Effector memory CD8-positive, alpha-beta T cell (primary cell): ENCODE measurements at places on chromosomes 4 and X.

GRCh38 chr4:2545321-2546013 is 9.0 kb downstream of the FAM193A start:
- no peak for DNase-seq

DNA sequence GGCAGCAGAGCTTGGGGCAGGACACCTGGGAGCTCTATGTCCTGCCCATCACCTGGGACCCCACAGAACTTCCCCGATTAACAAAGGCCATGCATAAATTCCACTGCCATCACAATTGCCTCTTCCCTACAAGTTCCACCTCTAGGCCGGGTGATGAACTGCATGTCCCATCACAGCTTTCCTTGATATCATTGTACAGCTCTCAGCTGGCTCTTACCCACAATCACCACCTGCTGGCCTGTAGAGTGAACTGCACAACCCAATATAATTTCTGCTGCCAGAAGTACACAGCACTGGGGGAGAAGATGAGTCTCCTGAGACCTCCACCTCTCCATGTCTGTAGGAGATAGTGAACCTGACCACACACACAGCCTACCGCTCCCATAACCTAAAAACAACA is 285.0 kb upstream of the AADAT start:
- no peak for DNase-seq

- no peak for DNase-seq
These were observed 40.3 kb upstream of the PITX2 start for GRCh38 chr4:110663206-110663605.

DNA sequence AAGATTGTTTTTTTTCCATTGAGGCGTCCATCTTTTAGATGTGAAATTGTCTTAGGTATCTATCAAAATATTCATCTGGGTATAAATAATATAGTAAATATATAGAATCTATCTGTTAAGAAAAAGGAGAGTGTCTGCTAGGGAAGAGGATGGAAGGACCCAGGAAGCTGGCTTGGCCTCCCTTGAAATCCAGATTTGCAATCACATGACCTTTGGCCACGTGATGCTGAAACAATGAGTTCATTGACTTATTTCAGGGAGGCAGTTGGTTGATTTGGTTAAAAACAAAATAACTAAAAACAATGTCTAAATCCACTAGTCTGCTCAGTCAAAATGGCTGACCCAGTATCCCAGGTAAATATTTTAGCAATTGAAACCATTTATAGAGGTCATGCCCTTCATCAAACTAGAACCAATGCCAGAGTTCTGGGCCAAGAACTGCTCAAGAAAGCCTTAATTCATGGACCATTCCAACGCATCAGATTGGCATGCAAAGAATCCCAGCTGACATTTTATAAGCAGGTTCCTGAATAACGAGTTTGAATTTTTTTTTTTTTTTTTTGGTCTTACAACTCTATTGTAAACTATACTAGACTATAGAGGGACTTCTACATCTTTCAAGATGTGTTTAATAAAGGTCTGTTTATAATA is 172.7 kb downstream of the MID1 start:
- no peak for DNase-seq

DNA sequence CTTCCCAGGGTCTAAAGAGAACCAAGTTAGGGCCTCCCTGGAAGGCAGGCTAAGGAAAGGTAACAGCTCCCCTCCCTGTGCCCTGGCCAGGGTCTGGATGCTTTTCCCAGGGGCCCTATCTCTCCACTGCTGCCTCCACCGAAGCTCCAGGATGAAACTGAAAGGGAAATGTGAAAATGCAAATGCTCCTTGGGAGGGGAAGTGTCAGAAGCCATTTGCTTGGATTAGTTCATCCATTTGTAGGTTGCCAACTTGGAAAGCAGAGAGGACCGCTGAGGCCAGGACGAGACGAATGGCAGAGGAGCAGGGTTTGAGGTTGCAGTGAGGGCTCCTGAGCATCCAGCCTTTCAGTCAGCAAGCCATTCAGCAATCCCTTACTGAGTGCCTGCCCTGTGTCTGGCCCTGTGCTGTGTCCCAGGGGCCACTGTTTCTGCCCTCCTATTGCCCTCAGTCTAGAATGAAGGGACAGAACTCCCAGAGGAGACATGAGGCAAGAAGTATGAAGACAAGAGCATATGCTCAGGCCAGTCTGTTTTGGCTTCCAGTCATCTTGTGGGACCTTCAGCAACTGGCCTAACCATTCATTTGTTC is 45.9 kb upstream of the PGRMC1 start:
- DNase-seq = no peak

GRCh38 chr4:2812612-2813354 is 19.9 kb downstream of the SH3BP2 start:
- no peak for DNase-seq

GRCh38 chr4:14743172-14743571 is 259.1 kb upstream of the CPEB2 start:
- DNase-seq = no peak

DNA sequence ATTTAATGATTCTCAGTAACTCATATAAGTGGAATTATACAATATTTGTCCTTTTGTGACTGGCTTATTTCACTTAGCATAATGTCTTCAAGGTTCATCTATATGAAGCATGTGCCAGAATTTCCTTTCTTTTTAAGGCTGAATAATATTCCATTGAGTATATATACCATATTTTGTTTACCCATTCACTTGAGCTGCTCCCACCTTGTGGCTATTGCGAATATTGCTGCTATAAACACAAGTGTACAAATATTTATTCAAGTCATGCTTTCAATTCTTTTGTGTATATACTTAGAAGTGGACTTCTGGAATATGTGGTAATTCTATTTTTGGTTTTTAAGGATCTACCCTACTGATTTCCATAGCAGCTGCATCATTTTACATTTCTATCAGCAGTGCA is 219.1 kb downstream of the MID1 start:
- no peak for DNase-seq

DNA sequence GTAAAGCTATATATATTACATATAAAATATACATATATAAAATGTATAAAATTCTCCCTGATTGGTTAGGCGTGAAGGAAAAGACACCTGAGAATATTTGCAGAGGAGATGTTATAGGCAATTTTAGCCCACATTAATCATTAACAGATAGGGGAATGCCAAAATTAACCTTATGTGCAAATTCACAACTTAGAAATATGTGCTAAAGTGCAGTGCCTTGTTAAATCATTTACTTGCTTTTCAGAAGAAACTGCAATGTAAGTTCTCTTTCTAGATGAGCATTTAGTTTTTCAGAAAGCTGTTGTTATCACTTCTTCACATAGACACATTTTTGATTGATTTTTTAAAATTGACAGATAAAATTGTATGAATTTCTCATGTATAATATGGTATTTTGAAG is 5.6 kb downstream of the TASL start:
- DNase-seq = no peak

GRCh38 chrX:50183891-50184290 is 16.9 kb downstream of the AKAP4 start:
- DNase-seq = no peak

DNA sequence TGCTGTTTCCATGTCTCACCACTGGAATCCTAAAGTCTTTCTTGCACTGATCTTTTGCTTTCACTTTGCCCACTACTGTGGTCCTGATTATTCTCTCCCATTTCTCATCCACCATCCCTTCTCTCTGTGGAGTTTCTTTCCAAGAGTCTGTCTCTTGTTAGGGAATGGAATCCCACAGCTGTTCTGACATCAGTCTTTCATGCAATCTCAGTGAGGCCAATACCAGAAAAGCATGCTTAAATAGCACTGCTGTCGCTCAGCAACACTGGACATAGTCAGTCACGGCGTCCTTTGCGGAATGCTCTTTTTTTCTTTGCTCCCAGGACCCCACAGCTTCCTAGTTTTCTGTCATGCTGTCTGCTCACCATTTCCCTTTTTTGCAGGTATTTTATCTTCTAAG is 20.1 kb downstream of the SLITRK4 start:
- no peak for DNase-seq

DNA sequence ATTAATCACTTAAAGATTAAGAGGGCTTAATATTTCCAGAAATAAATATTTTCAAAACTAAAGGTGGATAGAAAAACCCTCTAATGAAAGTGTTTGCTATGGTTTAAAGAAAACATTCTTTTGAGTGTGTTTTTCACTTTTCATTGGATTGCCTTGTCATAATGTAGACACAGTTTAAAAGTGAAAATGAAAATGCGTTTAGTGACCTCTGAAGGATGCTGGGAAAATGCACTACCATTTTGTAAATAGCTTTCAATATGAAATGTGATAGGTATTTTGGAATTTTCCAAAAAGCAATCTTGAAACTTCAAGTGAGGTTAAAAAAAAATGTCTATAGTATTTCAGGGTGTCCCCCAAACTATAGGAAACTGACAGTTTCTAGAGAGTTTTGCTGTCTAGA is 642.2 kb downstream of the C4orf33 start:
- DNase-seq = no peak

- no peak for DNase-seq
These were observed 93.7 kb upstream of the TRPC3 start for GRCh38 chr4:122045533-122045932.

- no peak for DNase-seq
These were observed 188.3 kb upstream of the NUDT6 start for GRCh38 chr4:123110685-123111084.

DNA sequence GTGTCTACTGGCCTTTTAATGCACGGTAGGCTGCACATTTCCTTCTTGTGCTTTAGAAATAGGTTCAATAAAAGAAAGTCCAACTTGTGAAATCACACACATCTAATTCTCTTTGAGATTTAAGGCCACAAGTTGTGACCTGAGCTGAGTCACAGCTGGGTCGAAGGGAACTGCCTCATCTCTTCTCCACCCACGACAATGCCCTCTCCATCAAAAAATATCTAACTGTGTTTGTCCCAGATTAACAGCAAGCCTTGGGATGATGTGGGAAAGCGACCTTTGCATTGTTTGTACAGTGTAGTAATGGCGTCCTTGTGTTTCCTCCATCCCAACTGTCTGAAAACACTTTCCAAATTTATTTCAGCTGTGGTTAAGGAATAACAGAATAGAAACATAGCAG is 168.9 kb downstream of the AMELX start:
- no peak for DNase-seq

DNA sequence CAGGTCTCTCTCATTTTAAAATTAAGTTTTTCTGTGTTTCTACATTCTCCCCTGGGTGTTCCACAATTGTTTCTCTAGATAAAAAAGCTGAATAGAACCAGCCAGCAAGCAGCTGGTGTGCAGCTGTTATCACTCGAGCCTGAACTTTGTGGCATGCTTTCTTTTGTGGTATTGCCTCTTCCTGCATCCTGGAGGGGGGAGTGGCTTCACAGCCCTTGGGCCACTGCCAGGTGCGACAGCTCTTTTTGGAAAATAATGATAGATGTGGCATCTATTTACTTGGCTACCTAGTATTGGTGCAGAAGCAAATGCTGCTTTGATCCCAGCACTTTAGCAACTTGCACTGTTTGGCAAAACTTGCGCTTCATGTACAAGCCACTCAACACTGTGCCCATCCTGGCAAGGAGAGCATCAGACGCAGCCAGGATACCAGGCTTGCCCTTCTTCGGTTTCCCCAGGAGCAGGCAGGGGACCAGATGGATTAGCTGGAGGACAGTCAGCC is 69.4 kb downstream of the HMGB2 start:
- DNase-seq = no peak

- DNase-seq = no peak
These were observed 136.6 kb upstream of the ATP6AP2 start for GRCh38 chrX:40444133-40444532.

DNA sequence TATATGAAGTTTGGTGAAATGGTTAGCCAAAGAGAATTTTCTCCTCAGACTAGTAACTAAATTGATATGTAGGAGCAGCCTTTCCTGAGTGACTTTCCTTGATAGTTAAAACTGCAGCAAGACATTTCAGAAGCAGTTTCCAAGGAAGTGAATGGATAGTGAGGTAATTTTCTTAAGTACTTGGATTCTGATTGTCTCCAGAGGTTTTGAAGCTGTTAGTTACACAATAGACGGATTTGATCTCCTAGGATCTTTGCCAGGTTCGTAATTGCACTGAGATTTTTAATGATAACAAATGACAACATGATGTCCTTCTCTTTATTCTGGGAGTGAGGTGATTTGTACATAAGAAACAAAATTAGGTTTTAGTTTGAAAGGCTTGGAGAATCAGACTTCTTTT is 29.2 kb downstream of the PRRG1 start:
- no peak for DNase-seq

- no peak for DNase-seq
These were observed 203.0 kb downstream of the AFAP1 start for GRCh38 chr4:7736436-7737267.

DNA sequence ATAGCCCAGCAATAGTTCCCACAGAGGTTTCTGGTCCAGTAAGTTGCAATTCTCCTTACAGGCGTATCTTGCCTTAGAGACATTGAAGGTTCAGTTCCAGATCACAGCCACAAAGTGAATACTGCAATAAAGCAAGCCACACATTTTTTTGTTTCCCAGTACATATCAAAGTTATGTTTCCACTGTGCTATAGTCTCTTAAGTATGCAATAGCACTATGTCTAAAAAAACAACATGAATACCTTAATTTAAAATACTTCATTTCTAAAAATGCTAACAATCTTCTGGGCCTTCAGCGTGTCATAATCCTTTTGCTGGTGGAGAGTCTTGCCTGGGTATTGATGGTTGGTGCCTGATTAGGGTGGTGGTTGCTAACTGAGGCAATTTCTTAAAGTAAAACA is 659.1 kb downstream of the GRID2 start:
- no peak for DNase-seq

- DNase-seq = no peak
These were observed 278.8 kb upstream of the RPS6KA3 start for GRCh38 chrX:20545538-20545937.

GRCh38 chrX:147072747-147073146 is 258.2 kb upstream of the CXorf51A start:
- no peak for DNase-seq

GRCh38 chr4:133146574-133147241 is 2.4 kb upstream of the PCDH10 start:
- no peak for DNase-seq

- no peak for DNase-seq
These were observed 32.7 kb downstream of the INPP4B start for GRCh38 chr4:142813388-142813787.

DNA sequence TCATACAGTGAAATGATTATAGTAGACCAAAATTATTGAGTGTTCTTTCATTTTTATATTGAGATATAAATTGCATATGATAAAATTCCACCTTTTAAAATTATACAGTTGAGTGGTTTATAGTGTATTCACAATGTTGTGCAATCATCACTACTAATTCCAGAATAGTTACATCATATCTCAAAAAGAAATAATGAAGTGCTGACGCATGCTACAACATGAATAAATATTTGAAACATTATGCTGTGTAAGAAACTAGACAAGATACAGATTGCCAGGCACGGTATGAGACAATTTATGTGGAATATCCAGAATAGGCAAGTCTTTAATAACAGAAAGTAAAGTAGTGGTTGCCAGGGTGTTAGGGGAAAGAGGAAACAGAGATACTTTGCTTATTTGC is 871.7 kb downstream of the FAM133A start:
- no peak for DNase-seq

DNA sequence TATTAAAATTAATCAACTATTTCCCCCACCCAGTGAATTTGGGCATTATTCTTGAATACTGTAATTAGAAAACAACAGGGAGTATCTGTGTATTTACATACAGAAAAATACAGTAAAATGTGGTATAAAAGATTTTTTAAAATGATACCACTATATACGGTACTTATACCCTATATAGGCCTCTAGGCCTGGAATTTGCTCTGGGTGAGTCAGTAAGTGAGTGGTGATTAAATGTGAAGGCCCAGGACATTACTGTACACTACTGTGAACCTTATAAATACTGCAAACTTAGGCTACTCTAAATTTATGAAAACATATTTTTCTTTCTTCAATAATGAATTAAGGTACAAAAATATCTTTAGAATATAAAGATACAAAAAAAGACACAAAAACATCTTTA is 6.3 kb upstream of the CSN3 start:
- no peak for DNase-seq
